Stomach (tissue), 19 donors: ENCODE measurements at places on chromosomes 16 and 17. TPM values are rescaled to one million over a fixed set of nuclear protein-coding genes. Genes with fewer than 3 reads are reported as not detected.

The ARL5C gene
- not detected for total RNA-seq

The RAP1GAP2 gene
- total RNA-seq, result 50.7 TPM

DNA sequence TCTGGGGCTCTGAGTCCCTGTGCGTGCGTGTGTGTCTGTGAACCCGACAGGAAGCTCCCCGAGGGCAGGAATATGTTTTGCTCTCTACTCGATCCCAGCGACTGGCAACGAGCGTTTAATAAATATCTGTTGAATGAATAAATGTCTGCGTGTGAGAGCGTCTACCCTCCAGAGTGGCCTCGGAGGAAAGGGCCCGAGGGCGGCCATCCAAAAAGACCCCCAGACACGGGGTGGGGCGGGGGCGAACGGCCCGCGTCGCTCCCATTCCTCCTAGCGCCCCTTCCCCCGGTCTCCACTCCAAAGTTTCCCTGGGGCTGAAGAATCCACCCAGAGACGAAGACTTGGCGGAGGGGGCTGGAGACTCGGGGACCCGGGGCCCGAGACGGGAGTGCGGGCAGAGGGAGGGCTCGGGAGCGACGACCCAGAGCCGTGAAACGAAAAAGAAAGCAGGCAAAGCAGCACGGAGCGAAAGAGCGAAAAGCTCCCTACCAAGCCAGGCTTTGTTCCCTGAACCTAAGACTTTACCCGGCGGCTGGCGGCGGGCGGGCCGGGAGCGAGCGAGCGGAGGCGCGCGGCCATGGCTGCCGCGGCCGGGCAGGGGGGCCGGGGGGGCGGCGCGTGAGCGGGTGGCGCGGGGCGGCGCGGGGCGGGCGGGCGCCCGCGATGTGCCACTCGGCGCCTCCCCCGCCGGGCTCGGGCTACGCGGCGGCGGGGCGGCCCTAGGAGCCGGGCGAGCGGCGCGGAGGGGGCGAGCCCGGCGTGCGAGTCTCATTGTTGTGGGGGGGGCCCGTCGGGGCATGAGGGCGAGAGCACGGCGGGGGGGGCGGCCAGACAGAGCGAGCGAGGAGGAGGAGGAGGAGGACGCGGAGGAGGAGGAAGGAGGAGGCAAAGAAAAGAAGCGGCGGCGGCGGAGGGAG is at the start of gene MLLT6:
TSS of gene MLLT6 (plus strand) at position 668 of the 917 bp plus-strand sequence. CDS start 360 bp downstream, outside the sequence.
- peak; percentile 82 for DNase-seq

DNA sequence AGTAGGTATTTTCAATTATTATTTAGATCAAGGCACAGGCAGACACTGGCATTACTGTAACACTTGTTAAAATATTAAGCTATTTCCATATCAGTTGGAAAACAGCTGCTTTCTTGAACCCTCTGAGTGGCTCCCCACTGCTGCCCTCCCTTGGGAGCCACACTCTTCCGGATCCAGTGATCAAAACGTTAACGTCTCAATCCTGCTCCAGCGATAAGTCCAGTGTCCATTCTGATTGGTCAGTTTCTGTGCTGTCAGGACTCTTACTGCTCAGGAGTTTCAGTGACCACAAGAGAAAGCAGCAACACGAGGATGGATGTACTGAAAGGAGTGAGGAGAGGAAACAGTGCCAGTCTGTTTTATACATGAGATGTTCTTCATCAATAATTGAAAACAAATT is 13.8 kb upstream of the ZKSCAN2 start:
- no peak for DNase-seq

DNA sequence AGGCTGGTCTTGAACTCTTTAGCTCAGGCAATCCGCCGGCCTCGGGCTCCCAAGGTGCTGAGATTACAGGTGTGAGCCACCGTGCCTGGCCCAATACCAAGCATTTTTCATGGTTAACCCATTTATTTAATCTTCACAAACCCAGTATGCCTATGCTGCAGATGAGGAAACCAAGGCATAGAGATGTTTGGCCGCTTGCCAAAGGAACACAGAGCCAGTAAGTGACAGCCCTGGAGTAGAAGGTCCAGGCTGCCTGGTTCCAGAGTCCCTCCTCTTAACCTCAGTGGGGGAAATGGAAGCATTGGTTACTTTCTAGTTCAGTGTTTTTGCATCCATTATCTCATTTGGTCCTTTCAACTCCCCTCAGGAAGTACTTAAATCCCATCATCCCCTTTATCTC is 15.3 kb upstream of the ARL5C start:
- DNase-seq, result no peak

GRCh38 chr16:972316-973002 is 1.7 kb upstream of the LMF1 start:
- peak; percentile 80 for DNase-seq

- no peak for DNase-seq
Observed at GRCh38 chr17:82295472-82295814, 21.9 kb upstream of the CSNK1D start.

DNA sequence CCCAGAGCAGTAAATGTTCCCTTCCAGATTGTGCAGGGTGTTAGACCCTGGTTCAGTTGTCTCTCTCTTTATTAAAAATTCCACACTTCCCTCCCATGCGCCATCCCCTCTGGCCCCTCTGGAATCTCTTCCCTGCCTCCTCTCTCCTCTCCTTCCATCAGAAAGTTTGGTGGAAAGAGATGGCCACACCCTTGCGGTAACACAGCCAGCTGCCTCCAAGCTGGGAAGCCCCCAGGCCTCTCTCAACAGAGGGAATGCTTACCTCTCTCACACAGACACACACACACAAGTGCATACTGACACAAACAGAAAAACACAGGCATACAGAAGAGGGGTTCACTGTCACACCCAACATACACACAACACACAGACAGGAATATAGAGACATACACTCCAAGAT is 220.5 kb downstream of the C16orf78 start:
- DNase-seq, result no peak

DNA sequence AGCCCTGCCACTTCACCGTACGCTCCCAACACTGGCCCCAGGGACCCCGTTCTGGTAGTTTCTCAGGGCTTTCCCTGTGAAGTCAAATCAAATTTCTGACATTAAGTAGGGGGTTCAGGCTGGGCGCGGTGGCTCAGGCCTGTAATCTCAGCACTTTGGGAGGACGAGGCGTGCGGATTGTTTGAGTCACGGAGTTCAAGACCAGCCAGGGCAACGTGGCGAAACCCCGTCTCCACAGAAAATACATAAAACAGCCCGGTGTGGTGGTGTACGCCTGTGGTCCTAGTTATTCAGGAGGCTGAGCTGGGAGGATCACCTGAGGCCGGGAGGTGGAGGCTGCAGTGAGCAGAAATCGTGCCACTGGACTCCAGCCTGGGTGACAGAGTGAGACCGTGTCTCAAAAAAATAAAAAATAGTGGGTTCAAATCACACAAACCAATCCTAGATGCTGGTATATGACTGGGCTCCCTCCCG is 632 bp downstream of the CYBC1 start:
- no peak for DNase-seq

The NLGN2 gene
- total RNA-seq, result 42.0 TPM

GRCh38 chr17:56324676-56325075 is 171.4 kb downstream of the ANKFN1 start:
- DNase-seq, result no peak

- no peak for DNase-seq
Observed at GRCh38 chr16:19294156-19294649, 8.7 kb downstream of the CLEC19A start.

The CCL13 gene
- total RNA-seq, result not detected

DNA sequence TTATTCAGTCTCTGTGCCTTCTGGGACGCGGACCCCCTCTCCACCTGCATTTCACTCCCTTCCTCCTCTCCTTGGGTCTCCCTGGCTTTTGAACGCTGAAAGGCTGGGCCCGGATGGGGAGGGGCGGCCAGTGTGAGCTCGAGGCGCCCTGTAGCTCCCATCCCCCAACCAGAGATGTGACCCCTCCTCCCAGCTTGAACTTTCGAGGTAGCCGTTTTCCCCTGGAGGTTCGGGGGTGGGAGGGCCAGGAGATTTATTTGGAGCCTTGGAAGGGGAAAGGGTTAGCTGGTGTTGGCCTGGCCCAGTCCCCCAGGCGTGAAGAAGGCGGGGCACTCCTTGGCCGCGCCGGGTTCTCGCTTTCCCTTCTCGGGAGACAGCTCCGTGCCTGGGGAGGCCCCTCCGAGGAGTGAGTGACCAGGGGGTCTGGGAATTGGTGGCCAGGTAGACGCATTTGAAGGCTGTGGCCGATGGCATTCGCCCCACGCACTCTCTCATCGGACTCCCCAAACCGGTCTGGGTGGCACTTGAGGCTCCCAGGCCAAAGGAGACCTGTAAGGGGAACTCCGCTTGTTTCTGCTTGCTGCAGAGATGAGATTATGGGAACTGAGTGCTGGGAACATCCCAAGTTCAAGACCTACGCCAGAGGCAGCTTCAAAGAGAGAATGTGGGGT is 942 bp downstream of the LDAF1 start:
- DNase-seq, result peak; percentile 84

The MRM1 gene
- total RNA-seq, result not detected

GRCh38 chr16:8962393-8963009 is 1.2 kb downstream of the USP7 start:
- DNase-seq, result peak; percentile 73

DNA sequence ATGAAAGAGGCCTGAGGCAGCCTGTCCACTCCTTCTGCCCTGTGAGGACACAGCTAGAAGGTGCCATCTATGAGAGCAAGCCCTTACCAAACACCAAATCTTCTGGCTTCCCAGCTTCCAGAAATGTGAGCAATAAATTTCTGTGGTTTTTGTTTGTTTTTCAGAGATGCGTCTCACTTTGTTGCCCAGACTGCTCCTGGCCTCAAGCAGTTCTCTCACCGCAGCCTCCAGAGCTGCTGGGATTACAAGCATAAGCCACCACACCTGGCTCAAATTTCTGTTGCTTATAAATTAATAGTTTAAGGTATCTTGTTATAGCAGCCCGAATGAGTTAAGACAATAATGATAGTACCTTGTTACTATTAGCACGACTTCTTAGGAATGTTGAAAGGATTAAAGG is 12.5 kb upstream of the SLC16A11 start:
- no peak for DNase-seq

DNA sequence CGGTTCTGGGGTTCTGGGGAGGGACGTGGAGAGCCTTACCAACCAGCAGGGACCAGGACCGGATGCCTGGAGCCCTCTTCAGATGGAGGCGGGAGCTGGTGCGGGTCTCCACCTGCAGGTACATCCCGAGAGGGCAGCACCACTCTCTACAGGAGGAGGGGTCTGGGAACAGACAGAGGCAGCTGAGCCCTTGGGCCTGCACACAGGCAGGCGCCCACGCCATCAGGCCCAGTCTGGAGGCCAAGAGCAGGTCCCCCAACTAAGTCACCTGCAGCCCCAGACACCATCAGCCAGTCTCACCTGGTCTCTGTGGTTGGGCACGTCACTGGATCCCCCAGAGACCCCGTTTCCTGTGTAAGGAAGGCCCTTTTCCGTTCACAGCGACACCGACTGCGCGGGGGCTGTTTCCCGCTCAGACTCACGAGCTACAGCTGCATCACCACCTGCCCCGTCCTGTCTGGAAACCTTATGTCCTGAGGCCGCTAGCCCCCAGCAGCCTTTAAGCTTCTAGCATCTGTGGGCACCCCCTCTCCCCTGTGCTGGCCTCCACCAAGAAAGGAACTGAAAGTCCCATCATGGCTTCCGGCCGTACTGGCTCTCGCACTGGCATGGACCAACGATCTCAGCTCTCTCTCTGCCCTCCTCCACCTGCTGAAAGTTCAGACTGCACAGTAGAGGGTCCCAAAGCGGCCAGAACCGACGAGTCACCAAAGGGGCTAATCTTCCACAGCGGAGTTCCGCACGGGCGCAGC is 1.2 kb downstream of the CYBC1 start:
- peak; percentile 54 for DNase-seq

DNA sequence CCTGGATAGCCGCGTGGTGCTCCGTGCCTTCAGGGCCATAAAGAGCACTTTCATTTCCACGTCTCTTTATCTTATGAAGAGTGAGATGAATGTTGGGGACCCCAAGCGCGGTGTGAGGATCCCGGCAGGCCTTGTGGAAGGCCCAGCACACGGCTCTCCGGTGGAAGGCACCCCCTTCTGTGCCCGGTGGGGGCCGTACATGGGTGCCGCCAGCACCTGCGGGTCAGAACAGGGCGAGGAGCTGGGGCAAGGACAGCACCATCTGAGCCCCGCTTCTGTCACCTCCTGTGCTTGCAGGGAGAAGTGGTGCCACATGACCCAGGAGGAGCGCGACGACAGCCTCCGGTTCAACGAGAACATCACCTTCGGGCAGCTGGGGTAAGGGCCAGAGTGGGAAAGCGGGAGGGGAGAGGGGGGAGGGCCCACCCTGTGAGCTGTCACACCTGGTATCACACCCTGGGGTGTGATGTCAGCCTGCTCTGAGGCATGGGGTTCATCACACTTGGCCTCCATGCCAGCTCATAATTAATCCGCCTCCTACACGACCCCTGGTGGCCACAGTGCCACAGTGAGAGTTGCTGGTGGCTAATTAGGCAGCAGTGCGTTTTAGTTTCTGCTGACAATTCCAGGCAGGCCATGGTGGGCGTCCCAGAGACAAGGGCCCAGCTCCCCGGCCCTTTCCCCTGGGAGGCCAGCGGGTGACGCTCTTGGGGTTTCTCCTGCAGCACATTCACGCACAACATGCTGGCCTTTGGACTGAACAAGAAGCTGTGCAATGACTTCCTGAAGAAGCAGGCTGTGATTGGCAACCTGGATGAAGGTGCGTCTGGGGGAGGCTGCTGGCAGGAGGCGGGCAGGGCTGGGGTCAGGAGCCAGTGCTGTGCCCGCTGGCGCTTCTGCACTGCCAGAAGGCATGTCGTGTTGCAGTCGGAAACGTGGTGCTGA is 25.7 kb downstream of the CIBAR2 start:
- peak; percentile 78 for DNase-seq

DNA sequence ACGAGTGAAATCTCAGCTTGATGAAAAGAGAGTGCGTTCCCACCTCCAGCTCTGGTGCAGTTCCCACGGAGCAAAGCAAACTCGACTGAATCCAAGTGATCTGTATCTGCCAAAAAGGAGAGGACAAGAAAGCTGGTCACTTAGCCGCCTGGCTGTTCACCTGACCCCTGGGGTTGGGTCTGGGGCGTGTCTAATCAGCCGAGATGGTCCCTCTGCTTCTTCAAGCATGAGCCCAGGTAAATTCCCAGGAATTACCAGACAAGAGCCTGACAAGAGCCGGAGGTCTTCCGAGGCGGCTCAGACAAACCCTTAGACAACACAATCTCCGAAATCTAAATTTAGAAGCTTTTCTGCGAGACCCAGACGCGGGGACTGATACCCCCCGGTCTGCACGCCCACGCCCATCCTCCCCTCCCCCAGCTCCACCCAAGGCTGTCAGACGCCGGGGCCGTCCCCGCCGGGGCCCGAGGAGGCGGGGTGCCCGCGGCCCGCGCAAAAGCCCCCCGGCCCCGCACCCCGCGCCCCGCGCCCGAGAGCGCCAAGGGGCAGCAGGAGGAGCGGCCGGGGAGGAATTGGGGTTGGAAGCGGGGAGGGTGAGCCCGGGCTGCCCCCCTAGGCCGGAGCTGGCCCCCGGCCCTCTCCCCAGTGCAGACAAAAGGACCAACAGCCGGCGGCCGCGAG is 674 bp downstream of the ZNF821 start:
- DNase-seq, result no peak
